ENCODE measurements at places on chromosomes 4 and X. TPM values are rescaled to one million over a fixed set of nuclear protein-coding genes. Genes with fewer than 3 reads are reported as not detected.

Gene FGF2
- 54.5 TPM for total RNA-seq

Gene CWH43
- total RNA-seq = not detected

Gene MGAT4D
- total RNA-seq = not detected

Gene GPR143
- total RNA-seq = not detected

Gene VCX
- total RNA-seq = not detected

Gene SH3RF1
- total RNA-seq = 16.3 TPM

Gene TMEM144
- 9.2 TPM for total RNA-seq

Gene ALPK1
- 25.7 TPM for total RNA-seq

Gene NUP62CL
- total RNA-seq = 0.14 TPM

Gene PPP1R2C
- not detected for total RNA-seq

Gene TASL
- not detected for total RNA-seq

Measured in smooth muscle cell of bladder (primary cell).